C1 segment of cervical spinal cord (tissue), 14 donors: ENCODE measurements at places on chromosomes 7 and 10.

GRCh38 chr10:114782666-114783065 is 38.9 kb upstream of the FHIP2A start:
- no peak for DNase-seq

DNA sequence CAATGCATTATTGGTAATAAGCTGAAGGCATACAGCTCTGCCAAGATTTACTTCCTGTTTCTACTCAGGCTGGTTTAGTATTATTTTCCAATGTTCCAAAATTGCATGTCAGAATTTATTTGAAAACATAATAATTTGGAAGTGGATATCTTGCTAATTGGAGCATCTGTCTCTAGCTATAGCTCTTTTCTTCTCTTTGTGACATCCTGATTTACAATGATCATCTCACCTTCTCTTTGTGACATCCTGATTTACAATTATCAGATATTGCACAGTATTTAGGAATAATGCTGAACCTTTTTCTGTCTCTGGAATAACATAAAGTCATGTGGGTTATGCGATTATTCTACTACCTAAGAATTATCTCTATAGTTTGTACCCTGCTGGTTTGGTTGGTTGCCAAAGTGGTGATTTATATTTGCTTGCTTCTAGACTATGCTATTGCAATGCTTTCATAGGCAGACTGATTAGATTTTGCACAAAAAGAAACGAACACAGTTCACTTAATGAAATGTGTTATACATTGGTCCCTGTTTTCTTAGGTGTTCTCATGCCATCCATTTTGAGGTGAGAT is 44.3 kb upstream of the CABCOCO1 start:
- DNase-seq, result no peak

GRCh38 chr7:149544028-149544427 is 46.4 kb upstream of the ZNF746 start:
- no peak for DNase-seq

GRCh38 chr7:51226063-51226755 is 90.4 kb downstream of the COBL start:
- DNase-seq, result no peak

- DNase-seq, result no peak
These were observed 11.4 kb upstream of the OSBPL3 start for GRCh38 chr7:24991353-24991752.

DNA sequence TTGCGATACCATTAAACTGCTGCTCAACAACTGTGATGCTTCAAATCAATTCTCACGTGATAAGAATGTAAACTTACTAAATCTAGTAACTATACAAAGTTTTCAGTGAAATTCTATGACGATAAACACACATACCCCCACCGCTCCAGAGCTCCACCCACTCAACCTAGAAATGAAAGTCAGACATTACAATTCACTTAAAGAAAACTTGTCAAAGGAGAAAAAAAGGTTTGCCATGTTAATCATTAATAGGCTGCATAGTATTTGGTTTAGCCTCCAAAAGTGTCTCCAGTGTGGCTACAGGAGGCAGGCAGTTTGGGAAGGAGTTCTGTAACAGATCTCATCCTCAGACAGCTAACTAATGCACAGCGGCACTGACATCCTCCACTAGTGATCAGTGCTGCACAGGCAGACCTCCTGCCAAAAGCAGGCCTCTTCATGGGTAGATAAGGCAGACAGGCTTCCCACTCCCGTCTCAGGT is 3.1 kb downstream of the HERPUD2 start:
- no peak for DNase-seq

GRCh38 chr7:114660753-114661152 is 246.1 kb downstream of the FOXP2 start:
- DNase-seq, result no peak

DNA sequence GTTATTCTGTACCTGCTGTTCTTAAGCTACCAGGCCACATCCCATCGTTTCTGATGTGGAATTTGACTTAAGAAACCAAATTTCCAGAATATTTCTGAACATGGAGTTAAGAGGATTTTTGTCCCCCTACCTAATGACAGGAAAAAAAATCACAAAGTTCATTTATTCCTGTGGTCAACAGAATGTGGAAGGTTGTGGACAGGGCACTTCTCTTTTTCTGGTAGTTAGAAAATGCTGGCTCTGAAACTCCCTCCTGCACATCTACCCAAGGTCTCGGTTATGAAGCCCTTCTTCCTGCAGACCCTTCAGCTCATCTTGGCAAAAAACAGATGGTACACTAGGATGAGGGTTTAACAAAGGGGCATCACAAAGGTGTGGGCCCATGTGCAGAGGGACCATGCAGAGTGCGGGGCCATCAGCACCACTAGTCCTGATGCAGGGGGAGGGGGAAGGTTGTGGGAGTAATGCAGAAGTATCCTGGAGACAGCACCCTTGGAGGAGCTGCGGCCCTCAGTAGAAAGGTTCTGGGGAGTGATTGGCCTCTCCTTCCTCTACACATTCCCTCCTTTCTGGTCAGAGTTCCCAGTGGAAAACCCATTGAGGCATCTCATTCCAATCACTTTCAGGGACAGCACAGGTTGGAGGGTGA is 9.8 kb downstream of the ALOX5 start:
- DNase-seq, result no peak

DNA sequence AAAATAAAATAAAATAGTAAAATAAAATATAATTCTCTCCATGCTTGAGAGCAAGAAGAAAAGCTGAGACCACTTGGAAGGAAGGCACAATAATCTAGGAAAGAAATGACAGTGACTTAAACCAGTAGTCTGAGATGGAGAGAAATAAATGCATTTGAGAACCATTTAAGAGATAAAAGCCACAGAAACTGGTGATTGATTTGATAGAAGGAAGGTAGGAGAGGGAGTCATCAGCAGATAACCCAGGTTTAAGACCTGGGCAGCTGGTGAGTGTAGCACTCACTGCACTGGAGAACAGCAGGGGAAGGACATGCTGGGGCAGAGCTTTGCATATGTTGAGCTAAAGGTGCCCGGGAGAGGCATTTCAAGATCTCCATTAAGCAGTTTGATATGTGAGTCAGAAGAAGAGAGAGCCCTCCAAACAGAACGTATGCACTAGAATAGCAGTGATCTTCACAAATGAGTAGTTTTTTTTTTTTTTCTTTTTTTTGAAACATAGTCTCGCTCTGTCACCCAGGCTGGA is 268.0 kb downstream of the DYNC1I1 start:
- DNase-seq, result no peak

- DNase-seq, result peak; percentile 78
These were observed 40.6 kb downstream of the CYP17A1 start for GRCh38 chr10:102796407-102797176.

DNA sequence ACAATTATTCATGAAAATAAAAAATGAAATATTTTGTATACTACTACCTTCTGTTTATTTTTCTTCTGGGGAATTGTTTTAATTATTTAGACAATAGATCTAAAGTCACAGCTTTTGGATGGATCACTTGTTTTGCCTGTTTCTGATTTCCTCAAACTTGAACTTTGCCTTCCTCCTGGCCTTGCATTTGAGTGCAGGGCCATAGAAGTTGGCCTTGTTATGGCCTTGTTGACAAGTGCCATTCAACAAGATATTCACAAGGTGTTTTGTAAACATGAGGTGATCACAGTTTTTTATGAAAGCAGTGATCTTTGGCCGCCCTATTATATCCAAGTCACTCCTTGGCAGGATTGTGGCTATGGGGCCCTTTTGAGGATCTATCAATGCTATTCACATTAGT is 4.6 kb downstream of the ZNF22 start:
- no peak for DNase-seq

DNA sequence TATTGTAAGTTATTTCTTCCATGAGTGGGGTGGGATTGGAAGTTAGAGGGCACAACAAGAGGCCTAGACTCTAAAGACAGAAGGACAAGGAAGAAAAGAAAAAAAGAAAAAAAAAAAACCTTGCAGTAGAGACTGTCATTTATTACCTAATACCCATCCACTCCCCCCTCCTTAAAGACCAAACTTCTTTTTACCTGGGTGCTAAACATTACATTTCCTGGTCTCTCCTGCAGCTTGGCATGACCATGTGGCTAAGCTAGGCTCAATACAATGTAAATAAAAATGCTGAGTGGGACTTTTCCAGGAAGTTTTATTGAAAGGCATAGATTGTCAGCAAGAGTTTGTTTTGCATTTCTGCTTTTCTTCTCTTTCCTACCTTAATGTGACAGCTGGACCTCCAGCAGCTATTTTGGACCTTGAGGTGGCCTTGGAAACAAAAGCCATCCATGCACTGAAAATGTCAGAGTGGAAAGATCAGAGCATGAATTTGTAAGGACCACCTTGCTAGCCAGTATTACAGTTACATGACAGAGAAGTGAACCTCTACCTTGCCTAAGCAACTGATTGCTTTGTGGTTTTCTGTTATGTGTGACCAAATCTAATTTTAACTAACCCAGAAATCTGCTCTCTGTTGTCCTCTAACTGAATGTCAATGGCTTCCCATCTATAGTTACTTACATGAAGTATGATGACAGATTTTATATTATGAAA is 81.3 kb upstream of the SFMBT2 start:
- DNase-seq, result no peak

GRCh38 chr10:132036153-132036886 is 29.4 kb upstream of the JAKMIP3 start:
- DNase-seq, result no peak

- no peak for DNase-seq
These were observed 30.9 kb upstream of the ITGB8 start for GRCh38 chr7:20299647-20300312.

- no peak for DNase-seq
These were observed 143.5 kb upstream of the UNC5B start for GRCh38 chr10:71068861-71069271.
